Amniotic epithelial cell (primary cell): ENCODE measurements at places on chromosomes 6 and 20.

DNA sequence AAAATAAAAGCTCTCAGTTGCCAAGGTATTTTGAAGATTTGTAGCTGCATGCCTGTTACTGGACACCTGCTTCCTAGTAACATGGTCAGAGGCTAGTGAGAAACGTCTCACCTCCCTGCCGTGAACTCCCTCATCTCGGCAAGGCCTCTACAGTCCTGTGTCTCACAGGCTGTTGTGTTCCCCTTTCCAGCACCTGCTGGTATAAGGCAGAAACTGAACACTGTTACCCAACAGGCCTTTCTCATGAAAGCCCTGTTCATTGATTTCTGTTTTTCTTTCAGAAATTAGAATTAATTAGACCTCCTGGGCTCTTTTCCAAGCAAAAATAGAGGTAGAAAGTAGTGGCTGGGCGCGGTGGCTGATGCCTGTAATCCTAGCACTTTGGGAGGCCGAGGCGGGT lies 17.6 kb upstream of the SRSF3 start:
- DNase-seq = no peak

DNA sequence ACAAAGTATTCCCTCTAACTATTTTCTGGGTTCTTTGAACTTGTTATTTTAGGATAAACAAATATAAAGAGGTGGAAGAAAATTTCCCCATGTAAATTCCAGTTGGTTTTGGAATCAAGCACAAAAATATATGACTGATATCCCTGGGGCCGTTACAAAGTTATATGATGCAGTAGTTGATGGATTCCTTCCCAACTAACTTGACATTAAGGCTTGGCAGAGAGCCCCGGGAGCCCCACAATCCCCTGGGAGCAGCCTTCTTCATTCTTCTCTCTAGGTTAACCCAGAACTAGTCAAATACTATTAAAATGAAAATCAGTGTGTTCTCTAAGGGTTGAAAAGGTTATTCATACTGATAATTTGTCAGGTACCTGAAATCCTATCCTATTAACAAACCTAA lies 508.9 kb upstream of the SOX4 start:
- DNase-seq = no peak

DNA sequence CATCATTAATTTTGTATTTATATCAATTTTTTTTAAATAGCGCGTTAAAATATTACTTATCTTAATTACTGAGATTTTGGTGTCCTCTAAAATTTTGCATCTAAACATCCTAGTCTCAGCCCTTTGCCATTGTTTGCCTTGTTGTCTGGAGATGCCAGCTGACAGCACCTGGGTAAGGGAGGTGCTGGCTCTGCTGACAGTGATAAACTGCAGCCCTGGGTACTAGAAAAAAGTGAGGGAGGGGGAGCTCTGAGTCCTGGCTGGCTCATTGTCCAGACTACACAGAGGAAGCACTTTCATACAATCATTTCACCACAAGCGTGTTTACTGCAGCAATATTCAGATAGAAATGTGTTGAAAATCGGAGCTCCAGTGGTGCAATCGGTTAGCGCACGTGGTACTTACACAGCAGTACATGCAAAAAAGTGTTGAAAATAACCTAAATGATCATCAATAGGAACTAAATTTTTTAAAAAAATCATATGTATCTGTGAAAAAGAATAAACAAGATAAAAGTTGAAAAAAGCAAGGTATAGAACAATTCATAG lies 18.5 kb upstream of the UBR2 start:
- no peak for DNase-seq

DNA sequence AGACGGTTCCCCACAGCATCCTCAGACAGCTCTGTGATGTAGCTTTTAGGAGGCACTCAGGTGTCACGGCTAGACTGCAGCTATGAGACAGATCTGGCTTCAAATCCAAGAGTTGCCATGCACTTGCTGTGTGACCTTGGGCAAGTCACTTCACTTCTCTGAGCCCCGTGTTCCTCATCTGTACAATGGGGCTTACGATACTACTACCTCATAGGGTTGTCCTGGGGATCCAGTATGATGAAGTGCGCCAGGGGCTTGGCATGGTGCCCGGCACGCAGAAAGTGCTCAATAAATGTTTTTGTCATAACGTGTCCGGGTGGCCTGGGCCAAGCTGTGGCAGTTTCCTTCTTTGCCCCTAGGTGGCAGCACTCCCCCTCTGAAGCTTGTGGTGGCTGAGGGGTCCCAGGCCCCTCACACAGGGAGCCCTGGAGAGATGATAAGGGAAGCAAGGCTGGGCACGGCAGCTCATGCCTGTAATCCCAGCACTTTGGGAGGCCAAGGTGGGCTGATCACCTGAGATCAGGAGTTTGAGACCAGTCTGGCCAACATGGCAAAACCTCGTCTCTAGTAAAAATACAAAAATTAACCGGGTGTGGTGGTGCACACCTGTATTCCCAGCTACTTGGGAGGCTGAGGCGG lies 19.1 kb upstream of the CHMP4B start:
- DNase-seq = peak; percentile 46

GRCh38 chr6:91613481-91613880 lies 1026.6 kb upstream of the MAP3K7 start:
- DNase-seq = no peak

GRCh38 chr6:70839286-70840266 lies 117.3 kb downstream of the B3GAT2 start:
- peak; percentile 17 for DNase-seq
